HCEC 1CT (cell line): ENCODE measurements at places on chromosomes 4 and X.

DNA sequence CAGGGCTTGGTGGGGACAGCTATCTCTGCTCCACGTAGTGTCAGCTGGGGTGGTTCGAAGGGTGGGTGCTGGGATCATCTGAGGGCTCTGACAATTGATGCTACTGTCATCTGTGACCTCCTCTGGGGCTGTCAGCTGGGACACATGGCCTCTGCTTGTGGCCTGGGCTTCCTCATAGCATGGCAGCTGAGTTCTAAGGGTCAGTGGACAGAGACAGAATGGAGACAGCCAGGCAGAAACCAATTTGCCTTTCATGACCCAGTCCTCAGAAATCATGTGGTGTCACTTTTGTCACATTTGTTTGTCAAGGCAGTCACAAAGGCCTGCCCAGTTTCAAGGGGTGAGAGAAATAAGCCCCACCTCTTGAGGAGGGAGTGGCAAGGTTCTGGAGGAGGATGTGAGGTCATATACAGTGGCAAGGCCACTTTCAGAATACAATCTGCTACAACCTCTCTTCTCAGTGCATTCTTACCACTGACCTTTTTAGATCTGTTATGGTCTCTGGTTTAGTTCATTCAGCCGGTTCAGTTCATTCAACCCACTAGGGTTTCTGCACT lies 103.6 kb upstream of the BCOR start:
- no peak for DNase-seq

- DNase-seq = no peak
Measured at GRCh38 chr4:178612733-178613132, 1170.5 kb upstream of the AGA start.

DNA sequence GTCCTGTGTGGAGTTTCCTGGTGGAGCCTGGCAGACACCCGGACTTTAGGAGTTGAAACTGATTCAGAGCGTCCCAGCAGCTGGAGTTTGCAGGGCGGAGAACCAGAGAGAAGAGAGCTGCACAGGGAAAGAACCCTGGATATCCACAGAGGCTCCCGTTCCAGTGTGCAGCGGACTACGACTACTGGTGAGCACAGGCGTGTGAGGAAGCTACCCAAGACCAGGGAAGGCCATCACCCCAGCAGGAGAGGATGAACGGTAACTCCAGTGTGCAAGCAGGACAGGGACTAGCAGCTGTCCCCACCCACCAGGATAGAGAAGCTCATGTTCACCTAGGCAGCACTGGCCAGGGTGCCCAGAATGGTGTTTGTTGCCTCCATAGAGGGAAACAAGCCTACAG lies 2.3 kb downstream of the LAGE3 start:
- DNase-seq = no peak

- peak; percentile 4 for DNase-seq
Measured at GRCh38 chrX:48971249-48972219, at the start of gene KCND1. TSS of gene KCND1 (minus strand) at chrX:48971844. CDS start at chrX:48970271, 1,573 bp downstream.

DNA sequence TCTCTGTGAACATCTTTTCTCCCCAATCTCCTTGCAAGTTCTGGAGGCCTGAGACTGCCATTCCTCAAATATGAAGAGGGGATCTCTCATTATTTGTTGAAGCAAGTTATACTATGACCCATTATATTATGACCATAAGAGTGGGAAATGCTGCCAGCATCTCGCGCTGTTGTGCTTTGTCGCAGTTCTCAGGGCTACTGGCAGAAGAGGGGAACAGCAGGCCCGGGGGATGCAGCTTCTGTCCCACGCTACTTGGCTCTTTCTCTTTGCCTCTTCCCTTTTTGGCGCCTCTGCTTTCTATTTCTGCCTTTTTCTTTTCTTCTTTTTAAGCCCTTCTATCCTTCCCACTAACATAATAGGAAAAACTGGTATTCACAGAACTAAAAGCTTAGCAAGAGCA lies 64.2 kb downstream of the GEMIN8 start:
- DNase-seq = no peak
